Stimulated activated CD8-positive, alpha-beta memory T cell treated with anti-CD3 and anti-CD28 coated beads, Interleukin-7, amount 100 ng/mL, for 1 hour (primary cell): ENCODE measurements at places on chromosomes 16 and 17.

- DNase-seq: no peak
These were observed 32.3 kb upstream of the CAPN15 start for GRCh38 chr16:495127-495748.

DNA sequence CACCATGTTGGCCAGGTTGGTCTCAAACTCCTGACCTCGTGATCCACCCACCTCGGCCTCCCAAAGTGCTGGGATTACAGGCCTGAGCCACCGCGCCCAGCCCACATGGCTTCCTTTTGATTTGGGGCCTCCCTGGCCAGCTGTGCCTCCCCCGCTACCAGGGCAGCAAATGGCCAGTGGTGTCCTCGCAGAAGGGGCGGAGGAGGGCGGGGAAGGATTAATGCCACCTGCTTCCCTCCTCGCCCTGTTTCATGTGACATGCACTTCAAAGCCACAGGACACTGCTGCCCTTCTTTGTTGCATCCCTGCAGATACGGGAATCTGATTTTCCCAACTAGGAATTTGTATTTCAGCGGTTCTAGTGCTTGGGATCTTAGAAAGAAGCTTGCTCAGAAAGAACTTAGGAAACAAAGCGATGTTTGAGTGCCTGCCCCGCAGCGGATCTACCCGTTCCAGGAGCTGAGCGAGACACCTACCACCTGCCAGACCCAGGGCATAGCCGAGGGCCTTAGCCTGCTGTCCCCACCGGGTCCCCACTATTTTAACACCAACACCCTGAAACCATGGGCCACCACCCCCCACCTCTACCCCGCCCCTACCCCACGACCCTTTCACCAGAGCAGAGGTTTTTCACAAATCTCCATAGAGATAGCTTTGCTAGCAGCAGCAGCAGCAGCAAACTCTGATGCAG is 37.7 kb upstream of the CCDC182 start:
- DNase-seq: no peak

GRCh38 chr17:48596735-48597527 is 3.4 kb upstream of the HOXB5 start:
- no peak for DNase-seq

- no peak for DNase-seq
These were observed 5.5 kb downstream of the BCO1 start for GRCh38 chr16:81243942-81244341.

DNA sequence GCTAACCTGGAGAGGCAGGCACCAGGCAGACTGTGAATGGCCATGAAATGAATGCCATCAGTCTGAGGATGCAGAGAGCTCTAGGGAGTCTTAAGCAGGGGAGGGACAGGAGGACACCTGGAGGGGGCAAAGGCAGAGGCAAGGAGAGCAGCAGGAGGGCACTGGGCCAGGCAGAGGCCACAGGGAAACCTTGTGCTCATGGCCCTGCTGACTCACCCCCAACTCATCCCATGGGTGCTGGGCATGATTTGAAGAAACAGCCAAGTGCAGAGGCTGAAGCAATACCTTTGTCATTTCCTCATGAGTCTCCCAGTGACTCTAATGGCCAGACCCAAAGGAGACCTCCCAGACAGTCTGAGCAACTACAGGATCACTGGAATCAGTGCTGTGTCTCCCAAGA is 141.4 kb downstream of the TMEM132E start:
- DNase-seq: no peak

DNA sequence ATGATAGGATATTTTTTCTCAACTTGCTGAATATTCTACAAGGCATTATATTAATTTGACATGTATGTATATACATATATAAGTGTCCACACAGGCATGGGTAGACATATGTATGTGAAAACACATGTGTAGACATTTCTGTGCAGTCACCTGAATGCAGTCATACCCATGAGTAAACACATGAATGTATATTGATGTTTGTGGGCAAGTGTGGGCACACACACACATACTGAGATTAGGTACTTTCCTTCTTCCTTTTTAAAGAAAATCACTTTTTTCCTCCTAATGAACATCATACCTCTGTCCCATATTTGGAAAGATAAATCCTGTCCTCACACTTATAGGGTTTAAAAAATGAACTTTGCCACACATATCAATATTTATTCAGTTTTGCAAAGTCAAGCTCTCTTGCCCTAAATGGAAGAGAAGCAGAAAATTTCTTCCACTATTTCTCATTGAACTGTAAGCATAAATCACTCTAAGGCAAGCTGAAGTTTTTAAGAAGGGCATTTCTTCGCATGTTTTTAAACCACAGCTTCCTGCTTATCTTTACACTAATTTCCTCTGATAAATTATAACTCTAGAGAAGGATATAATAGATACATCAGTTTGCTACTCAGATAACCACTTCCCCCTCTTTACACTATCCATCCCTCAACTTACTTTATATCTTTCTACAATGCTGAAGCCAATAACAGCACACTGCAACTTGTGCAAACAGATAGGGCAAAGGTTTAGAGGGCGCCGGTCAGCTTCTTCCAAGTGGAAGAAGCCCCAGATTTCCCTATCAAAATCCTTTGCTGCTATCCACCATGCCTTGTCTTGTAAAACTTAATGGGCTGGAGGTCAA is 49.6 kb upstream of the LRRC37A3 start:
- DNase-seq: no peak

DNA sequence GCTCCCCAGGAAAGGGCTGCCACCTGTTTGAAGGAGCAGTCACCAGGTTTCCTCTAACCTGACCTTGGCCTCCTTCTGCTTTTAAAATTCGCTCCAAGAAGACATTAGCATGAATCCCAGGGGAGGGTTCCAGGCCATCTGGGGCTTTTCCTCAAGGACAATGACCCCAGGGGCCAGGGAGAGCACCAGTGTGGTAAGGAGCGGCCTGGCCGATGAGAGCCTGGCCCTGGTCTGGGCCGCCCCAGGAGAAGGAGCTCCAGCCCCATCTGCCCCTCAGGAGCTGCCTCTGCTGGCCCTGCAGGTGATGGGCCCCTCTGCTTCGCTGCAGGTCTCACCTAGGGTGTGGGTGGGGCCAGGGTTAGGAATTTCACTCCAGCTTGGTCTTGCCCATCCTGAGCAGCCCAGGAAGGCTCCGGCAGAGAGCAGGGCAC is 209.2 kb upstream of the TNRC6C start:
- no peak for DNase-seq

DNA sequence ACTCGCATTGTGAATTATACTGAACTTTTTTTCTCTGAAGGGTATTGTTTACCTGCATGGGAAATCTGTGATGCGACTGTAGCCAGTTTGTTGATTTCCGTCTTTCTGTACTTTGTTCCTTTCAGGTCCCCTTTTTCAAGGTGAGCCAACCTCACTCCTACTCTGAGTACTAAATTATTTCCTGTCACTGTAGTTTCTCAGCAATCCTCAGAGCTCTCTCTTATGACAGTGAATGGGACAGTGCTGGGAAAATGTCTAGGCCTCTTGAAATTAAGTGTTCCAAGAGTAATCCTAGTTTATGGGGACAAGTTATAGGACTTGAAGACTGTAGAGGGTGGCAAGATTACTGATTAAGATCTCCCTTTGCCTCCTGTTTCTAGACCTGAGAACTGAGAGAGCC is 167.6 kb downstream of the CNTNAP4 start:
- no peak for DNase-seq
